Dorsolateral prefrontal cortex (tissue), 122 donors: ENCODE measurements at places on chromosomes 6 and 20.

GRCh38 chr6:81790034-81790433 lies 37.6 kb upstream of the TENT5A start:
- no peak for DNase-seq

GRCh38 chr20:37407573-37408002 lies 61.6 kb downstream of the SRC start:
- peak; percentile 60 for DNase-seq

DNA sequence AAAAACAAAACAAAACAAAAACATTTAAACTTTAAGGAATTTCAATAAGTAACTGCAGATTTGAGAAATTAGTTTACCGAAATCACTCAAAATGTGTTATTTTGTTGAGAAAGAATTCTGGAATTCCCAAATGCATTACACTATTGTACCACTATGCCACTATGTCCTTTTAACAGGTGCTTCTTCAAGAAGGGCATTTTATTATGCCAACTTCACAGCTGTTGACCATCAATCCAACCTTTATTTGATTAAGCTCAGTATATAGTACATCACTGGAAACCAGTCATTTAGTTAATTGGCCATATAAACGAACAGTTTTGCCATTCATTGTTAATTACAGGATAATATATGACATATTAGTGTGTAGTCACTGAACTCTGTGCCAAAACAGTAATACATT lies 221.7 kb downstream of the ARHGAP18 start:
- DNase-seq: no peak

GRCh38 chr6:120254651-120255050 lies 905.1 kb upstream of the MAN1A1 start:
- no peak for DNase-seq

DNA sequence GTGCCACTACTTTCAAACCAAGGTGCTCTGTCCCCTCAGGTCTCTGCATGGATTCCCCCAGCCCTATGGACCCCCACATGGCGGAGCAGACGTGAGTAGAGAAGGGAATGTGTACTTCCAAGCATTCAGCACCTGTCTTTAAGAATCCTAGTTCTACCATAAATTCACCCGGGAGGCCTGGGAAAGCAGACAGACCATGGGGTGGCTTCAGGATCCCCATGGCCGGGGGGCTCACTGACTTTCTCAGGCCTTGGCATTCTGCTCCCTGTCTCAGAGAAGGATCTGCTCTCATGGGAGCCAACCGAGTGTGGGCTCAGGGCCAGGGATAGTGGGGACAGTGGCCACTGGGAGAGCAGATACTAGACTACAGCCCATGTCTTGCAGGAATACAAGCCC lies 2.3 kb downstream of the CDC25B start:
- DNase-seq: no peak
